Kidney capillary endothelial cell (primary cell): ENCODE measurements at places on chromosomes 3 and 15.

DNA sequence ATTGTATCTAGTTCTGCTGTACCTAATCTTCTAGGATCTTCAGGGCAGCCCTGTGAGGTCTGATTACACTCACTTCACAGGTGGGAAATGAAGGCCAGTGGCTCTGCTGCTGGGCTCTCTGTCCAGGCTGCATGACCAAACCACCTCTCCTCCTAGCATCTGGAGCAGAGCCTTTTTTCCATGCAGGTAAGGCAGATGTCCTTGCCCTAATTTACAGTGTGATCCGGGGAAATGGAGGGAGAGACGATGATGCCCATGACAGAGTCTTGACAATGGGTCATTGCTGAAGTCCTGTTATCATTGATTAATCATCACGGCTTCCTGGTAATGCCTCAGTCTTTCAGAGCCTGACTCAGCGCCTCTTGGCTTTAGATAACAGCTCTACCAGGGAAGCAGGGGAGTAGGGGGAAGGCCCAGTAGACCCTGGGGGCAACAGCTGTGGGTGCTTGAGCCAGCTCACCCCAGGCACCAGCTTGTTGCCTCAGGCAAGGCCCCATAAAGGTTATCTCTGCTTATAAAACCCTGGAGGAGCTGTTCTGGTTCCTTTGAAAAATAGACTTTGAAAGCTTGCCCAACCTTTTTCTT is 153.4 kb downstream of the GABRG3 start:
- no peak for DNase-seq

GRCh38 chr3:53457068-53457467 is 37.3 kb upstream of the CACNA1D start:
- DNase-seq, result no peak

DNA sequence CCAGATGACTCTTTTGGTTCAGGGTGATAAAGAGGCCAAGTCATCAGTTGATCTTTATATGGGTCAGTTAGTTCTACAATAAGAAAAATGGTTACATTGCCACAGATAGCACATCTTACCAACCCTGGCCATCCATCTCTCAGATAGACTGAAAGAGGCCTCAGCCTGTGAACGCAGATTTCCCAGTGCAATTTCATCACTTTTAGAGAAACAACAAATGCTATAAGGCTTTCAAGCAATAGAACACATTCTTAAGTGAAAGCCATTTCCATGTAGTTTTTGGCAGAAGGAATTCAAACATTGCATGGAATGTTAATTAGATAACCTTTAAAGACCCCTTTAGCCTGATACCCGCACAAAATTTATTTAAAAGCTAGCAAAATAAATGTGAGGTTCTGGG is 200.6 kb upstream of the ZBTB20 start:
- no peak for DNase-seq

DNA sequence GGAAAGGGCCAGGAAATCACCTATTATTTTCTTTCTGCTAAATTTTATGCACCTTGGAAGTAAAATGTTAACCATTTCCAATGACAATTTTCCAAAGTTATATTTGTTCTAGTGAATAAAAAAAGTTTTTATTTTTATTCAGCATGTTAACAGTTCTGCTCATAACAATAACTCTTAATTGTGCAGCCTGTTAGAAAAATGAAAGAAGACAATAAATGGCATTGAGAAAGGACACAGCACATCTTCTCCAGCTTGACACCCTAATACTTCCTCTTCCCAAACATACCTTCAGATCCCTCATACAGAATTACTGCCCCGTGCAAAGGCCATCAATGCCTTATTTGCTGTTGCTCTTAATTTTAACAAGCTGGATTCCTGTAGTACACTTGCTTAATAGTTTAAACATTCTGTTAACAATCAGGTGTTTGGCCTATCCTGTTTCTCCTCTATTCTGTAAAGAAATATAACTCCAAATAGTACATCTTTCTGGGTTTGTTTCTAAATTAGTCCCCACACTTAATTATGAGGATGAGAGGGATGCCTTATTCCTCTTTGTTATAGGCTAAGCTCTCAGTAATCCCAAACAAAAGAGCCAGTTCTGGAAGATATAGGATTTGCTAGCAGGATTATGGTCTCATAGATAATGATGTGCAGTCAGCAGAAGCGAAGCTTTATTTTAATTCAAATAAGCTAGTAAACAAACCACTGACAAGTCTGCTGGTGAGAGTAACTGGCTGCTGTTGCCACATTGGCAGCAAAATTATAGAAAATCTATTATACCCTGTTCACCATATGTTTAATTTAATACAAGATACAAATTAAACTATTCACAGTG is 19.2 kb upstream of the SOX2 start:
- DNase-seq, result no peak

DNA sequence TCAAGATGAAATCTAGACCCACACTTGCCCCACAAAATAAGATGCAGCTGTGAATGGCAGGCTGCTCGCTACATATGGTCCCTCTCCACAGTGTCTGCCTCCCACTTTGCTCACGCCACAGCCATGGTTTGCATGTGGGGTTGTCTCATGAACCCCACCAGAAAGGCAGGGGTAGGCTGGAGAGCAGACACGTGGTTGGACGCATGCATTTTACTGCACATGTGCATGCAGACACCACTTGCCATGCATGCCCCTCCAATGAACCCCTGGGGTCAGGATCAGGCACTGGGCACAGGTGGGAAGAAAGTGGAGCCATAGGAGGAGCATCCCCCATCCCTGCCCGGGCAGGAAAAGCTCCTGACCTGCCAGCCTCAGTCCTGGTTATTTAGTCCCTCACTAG is 20.7 kb downstream of the SCN5A start:
- no peak for DNase-seq

DNA sequence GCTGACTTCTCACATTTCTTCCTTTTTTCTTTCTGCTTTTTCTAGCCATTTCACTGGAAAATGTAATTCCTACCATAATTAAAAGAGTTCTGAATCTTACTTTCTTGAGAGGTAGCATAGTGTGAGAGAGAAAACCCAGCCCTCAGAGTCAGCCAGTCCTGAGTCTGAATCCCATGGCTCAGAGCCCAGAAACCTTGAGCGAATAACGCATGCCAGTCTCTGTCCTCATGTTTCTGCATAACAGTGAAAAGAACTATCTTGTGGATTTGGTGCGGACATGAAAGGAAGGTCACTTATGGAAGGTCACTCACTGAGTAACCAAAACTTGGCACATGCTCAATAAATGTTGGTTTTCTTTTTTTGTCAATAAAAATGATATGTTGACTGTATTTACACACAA is 29.3 kb upstream of the SLCO3A1 start:
- no peak for DNase-seq

- no peak for DNase-seq
These were observed 8.4 kb upstream of the FOXB1 start for GRCh38 chr15:59995568-59996297.

GRCh38 chr3:65907232-65908130 is 131.2 kb downstream of the MAGI1 start:
- no peak for DNase-seq

- no peak for DNase-seq
These were observed at the start of gene HTR3D for GRCh38 chr3:184031187-184031792. Gene HTR3D, plus strand, starts transcription at chr3:184031742. Its CDS starts 0 bp downstream, at chr3:184031742.

GRCh38 chr3:26621906-26622620 is 509 bp upstream of the LRRC3B start:
- no peak for DNase-seq

GRCh38 chr3:130894130-130894985 is 474 bp downstream of the ATP2C1 start:
- DNase-seq, result no peak

- DNase-seq, result no peak
These were observed 43.6 kb downstream of the TBC1D2B start for GRCh38 chr15:78033864-78034263.

DNA sequence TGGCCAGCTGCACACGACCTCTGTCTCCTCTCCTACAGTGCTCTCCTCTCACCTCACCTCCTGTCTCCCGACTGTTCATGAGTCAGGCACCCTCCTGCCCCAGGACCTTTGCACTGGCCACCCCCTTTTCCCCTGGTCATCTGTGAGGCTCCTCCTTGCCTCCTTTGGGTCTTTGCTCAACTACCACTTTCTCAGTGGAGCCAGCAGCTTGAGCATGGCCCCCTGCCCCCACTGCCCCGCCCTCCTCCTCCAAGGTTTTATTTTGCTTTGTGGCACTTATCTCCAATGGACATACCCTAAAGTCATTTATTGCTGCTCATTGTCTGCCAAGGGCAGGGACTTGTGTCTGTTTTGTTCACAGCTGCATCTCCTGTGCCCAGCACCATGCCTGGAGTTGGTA is 64.3 kb downstream of the MGLL start:
- DNase-seq, result no peak

GRCh38 chr15:84600687-84601554 is at the start of gene ZSCAN2:
Gene ZSCAN2, plus strand, starts transcription at chr15:84601009. Its CDS starts 2,919 bp downstream, at chr15:84603928.
- peak; percentile 95 for DNase-seq

DNA sequence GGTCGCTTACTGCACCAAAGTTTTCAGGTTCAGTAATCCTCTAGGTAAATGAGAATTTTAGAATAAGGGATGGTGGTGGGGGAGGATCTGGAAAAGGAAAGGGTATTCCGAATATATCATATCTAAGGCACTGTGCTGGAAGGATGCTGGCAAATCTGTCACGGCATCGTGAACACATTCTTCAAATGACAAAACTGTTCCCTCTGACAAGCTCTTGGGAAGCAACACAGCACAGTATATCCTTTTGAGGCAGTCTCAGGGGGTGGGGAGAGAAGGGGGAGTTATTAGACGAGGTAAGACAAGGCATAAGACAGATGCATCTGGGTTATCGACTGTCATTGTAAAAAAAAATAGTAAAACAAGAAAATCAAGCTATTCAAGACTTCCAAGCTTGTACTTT is 289.6 kb upstream of the LRRN1 start:
- DNase-seq, result no peak

GRCh38 chr3:126167566-126167965 is 12.8 kb downstream of the ALDH1L1 start:
- DNase-seq, result no peak

DNA sequence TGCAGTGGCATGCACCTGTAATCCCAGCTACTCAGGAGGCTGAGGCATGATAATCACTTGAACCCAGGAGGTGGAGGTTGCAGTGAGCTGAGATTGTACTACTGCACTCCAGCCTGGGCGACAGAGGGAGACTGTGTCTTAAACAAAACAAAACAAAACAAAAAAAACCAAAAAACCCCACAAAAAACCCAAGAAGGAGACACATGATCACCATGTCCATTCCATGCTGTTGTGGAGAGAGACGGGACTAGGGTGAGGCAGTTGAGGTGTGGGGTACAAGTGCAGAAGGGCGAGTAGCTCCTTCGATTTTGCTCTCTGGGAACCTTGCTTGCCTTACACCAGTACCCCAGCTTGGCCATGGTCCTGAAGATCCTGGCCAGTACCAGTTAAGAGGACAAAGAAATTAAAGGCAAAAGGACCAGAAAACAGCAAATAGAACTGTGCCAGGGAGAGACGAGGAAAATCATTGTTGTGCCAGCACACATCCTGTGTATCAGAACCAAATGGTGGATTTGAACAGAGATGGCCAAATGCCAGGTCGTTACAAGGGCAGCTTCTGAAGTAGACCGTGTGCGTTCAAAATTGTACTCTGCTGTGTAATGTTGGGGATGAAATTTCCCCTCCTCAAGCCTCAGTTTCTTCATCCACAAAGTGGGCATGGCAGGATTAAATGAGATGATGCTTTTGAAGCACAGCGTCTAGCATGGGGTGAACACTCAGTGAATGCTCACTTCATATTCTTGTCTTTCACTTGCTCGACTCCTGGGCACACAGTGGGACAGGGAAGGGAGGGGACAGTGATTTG is 42.9 kb upstream of the CTSH start:
- no peak for DNase-seq

DNA sequence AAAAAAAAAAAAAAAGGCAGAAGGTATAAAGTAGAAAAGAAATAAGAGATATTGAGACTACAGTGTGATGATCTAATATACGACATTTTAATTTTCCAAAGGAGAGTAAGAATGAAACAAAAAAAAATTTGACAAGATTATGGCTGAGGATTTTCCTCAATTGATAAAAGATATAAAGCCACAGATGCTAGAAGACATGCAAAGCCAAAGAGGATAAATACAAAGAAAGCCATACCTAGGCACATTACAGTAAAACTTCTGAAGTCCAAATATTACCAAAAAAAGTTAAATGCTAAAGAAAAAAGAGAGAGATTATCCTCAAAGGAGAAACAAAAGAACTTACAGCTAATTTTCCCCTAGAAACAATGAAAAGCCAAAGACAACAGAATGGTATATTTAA is 20.3 kb upstream of the SUSD5 start:
- DNase-seq, result no peak

DNA sequence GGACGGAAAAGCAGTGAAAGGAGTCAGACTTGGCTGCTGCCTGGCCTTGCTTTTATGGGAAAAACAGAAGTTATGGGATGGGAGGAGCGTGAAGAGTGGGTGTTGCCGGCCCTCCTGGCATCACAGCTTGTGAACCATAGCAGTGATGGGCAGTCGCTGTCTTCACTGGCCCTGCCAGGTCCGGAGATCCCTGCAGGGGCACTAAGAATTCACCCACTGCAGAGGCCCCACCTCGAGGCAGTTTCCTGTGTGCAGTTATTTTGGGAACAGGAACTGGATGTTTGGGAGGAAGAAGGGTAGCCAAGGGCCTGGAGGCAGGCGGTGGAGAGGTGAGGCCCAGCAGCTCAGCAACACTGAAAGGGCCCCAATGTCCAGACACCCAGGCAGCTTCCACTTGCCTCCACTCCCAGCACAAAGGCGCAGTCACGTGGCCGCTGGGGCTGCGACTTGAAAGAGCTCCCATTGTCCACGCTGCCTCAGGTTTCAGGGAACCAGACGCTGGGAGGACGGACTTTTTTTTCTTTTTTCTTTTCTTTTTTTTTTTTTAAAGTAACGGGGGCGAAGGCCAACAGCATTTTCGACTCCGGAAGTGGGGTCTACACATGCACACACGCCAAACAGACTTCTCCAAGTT is 255.6 kb downstream of the ZNF621 start:
- DNase-seq, result peak; percentile 11

DNA sequence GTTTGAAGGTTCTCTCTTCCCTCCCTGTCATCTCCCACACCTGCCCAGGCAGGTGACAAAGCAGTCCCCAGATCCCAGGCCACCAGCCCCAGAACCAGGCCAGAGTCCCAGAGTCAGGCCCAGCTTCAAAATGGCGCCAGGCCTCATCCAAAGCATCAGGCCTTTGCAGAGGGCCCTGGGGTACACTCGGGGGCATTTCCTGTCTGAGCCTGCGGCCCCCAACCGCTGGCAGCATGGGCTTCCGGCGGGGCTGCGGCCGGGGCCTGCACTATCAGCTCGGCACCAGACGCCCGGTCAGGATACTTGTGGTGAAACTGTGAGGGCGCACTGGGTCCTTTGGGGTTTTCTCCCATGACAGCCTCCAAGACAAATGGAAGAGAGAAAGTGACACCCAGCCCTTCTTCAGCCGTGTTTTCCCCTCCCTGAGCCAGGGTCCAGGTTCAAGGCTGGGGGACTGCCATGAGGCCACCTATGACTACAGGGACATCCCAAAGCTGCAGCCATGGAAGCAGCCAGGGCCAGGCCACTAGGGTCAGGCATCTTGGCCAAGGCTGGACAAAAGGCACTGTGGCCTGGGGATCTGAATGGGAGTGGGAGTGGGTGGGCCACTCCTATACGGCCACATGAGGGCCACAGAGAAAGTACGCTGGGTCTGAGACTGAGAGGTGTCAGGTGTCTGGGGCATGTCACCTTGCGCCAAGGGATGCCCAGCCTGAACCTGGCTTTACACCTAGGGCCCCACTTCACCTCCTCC is 33.9 kb downstream of the RPN1 start:
- no peak for DNase-seq

GRCh38 chr3:55468251-55468650 is 18.9 kb downstream of the WNT5A start:
- DNase-seq, result no peak
